ENCODE measurements at places on chromosomes 3 and 15.

GRCh38 chr3:45889337-45889736, 3.0 kb downstream of the CCR9 start:
- DNase-seq, result no peak

DNA sequence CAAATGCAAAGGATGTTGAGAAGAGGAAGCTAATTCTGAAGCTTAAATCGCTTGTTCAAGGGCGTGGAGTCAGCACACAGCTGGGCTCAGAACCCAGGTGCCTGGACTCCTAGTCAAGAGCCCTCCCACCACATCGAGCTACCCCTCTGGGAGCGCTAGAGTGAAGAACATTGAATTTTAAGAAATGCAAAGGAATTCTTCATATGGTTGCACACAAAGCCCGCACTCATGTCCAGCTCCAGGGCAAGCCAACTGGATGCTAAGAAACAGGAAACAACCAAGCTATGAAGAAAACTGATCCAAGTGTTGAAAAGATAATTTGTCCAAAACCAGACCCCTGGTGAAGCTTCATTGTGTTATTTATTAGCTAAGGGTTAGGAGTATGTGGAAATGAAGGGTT, 122.3 kb downstream of the ALDH1A2 start:
- DNase-seq, result no peak

DNA sequence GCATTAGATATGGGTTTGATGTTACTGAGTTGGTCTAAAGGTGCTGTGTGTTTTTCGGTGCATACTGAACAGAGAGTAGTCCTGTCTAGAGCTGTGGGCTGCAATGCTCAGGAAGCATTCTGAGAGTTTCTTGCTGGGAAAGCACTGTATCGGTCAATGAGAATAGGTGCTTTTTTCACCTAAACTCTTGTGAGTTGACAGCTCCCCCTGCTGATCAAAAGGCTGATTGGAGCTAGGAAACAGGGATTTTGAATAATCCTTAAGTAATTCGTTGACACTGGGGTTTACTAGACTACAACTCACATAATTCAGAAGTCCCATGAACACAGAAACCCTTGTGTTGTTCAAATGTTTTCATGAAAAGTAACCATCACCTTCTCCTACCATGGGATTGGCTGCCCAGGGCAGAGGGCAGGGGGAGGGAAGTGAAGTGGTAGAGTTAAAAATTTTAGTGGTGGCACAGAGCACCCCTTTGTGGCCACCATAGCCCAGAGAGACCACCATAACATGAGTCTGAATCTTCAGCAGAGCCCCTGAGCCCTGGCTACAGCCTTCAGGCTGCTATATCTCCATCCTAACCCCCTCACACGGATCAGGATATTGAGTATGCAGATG, 13.0 kb upstream of the MANF start:
- DNase-seq, result no peak

DNA sequence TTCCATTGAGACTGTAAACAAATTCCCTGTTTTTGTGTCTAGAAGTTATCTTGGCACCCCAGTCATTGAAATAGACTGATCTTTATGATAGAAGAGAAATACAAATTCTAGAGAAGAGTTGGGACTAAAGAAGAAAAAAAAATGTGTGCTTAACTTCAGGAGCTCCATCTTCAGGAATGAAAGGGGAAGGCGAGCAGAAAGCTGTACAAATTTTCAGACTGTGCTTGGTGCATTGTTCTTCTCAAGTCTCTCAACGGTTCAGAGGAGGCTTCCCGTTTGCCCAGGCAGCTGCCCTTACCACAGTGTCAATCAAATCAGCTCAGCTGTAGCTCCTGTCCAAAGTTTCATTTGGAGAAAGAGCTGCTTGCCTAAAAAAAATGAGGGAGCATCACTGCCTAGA, 41.7 kb downstream of the OXSM start:
- no peak for DNase-seq

- DNase-seq, result no peak
Observed at GRCh38 chr3:151309566-151309965, 7.1 kb downstream of the GPR87 start.

- DNase-seq, result no peak
Observed at GRCh38 chr3:22947851-22948250, 255.3 kb upstream of the UBE2E2 start.

GRCh38 chr3:156293566-156293965, 173.2 kb downstream of the KCNAB1 start:
- DNase-seq, result no peak
